ENCODE measurements at places on chromosomes 12 and 14. TPM values are rescaled to one million over a fixed set of nuclear protein-coding genes. Genes with fewer than 3 reads are reported as not detected.

The TPH2 gene
- not detected for total RNA-seq

The ACSS3 gene
- not detected for total RNA-seq

The ARF3 gene
- total RNA-seq: 93.0 TPM

The KRT2 gene
- total RNA-seq: 0.23 TPM

The NRL gene
- 1.7 TPM for total RNA-seq

The RNASE7 gene
- not detected for total RNA-seq

The CIDEB gene
- total RNA-seq: not detected

The SLC6A15 gene
- total RNA-seq: not detected

The KMT2D gene
- 41.9 TPM for total RNA-seq

The DNAH10 gene
- 0.15 TPM for total RNA-seq

The LAG3 gene
- 0.40 TPM for total RNA-seq

The ENDOU gene
- total RNA-seq: not detected

The OR4K14 gene
- total RNA-seq: not detected

The DACT1 gene
- 0.40 TPM for total RNA-seq

The LDHB gene
- 432 TPM for total RNA-seq

The TMEM132C gene
- total RNA-seq: not detected

The C12orf42 gene
- not detected for total RNA-seq

The DIP2B gene
- 39.6 TPM for total RNA-seq

The DCN gene
- not detected for total RNA-seq

The TAS2R9 gene
- total RNA-seq: not detected

The DBX2 gene
- not detected for total RNA-seq

The ALKBH1 gene
- total RNA-seq: 9.7 TPM

The TGM1 gene
- 2.6 TPM for total RNA-seq

The C14orf39 gene
- total RNA-seq: 0.17 TPM

The VDR gene
- 19.6 TPM for total RNA-seq

The ANO2 gene
- not detected for total RNA-seq

The SLC6A12 gene
- not detected for total RNA-seq

The RILPL1 gene
- total RNA-seq: 14.7 TPM

The TMX1 gene
- 56.6 TPM for total RNA-seq

The TOMM20L gene
- not detected for total RNA-seq

The FGF6 gene
- not detected for total RNA-seq

The ERBB3 gene
- total RNA-seq: 40.6 TPM

The CELA1 gene
- not detected for total RNA-seq

The TPI1 gene
- total RNA-seq: 1,708 TPM

All from PC-3 (cell line).